ENCODE measurements at places on chromosomes 11 and 22. TPM values are rescaled to one million over a fixed set of nuclear protein-coding genes. Genes with fewer than 3 reads are reported as not detected.
A peak's percentile ranks its signal among the peaks of the same experiment; 100 is the strongest.

GRCh38 chr22:20847318-20847822 is 11.2 kb downstream of the PI4KA start:
- H3K27me3 ChIP-seq = no peaks in the 10 kb centered on the region
- H3K4me3 ChIP-seq = no peak overlapping the region
- H3K36me3 ChIP-seq = no peaks in the 10 kb centered on the region
- H3K27ac ChIP-seq = no peak overlapping the region
- peaks cover 39% of the 10 kb centered on the region for H3K4me1 ChIP-seq
- DNase-seq = no peak

DNA sequence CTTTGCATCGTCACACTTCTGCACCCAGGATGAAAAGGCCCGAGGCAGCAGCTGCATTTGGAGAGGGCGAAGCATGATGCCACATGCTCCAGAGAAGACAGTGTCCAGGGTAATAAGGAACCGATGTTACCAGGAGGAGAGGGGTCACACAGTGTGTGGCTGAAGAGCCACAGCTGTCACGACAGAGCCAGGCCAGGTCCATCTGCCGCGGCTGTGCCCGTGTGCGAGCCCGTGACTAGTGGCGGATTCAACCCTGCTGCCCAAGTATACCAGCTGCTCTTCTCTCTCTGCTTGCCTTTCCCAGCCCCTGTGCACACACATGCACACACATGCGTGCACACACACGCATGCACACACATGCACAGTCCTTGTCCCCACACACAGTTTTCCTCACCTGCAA is 1432.5 kb downstream of the BRD1 start:
- H3K36me3 ChIP-seq = no peaks in the 10 kb centered on the region
- no peaks in the 10 kb centered on the region for H3K4me1 ChIP-seq
- no peak for DNase-seq

DNA sequence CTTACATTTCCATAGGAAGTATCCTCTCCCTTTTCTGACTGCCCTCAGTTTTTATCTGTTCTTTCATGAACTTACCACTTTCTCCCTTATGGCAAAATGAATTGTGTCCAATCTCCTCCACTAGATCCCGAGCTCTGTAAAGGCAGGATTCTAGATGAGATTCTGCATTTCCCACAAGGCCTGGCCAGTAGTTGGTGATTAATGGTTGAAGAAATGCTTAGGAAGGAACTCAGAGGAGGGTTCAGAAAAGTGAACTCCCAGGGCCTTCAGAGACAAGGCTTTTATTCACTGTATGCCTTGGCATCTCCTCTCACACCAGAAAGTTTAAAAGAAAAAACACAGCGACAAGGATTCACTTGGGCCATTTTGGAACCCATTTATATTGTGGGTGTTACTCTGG is 66.2 kb downstream of the CCDC81 start:
- H3K4me3 ChIP-seq = no peak overlapping the region
- no peaks in the 10 kb centered on the region for H3K36me3 ChIP-seq
- no peaks in the 10 kb centered on the region for H3K27me3 ChIP-seq

DNA sequence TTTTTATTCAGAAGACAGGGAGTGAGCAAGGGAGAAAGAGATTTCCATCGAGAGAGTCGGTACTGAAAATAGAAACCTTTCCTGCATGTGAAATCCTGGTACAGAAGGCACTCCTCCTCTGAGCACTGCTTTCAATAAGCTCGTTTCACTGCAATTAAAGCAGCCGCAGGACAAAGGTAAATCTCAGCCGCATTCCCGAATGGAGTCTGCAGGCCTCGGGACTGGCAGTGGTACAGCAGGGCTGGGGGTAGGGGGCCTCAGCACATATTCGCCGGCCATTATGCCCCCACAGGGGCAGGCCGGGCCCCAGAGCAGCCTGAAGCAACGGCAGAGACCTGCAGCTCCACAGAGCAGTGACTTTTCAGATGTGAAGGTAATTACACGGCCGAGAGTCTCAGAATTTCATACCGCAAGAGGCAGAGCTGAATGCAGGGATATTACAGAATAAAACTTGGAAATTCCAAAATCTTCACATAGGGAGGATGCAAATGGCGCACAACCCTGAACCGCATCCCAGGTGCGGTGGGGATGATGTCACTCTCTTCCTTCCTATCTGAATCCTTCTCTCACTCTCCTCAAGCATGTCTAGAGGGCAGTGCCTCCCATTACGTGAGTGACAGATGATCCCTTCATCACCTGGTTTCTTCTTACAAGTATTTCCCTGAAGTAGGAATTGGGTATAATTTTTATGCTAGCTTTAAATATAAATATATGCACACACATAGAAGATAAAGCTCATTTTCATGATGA is 622.1 kb downstream of the OPCML start:
- H3K4me1 ChIP-seq = no peaks in the 10 kb centered on the region
- no peaks in the 10 kb centered on the region for H3K27me3 ChIP-seq
- no peak overlapping the region for H3K4me3 ChIP-seq
- no peaks in the 10 kb centered on the region for H3K36me3 ChIP-seq
- no peak overlapping the region for H3K27ac ChIP-seq

DNA sequence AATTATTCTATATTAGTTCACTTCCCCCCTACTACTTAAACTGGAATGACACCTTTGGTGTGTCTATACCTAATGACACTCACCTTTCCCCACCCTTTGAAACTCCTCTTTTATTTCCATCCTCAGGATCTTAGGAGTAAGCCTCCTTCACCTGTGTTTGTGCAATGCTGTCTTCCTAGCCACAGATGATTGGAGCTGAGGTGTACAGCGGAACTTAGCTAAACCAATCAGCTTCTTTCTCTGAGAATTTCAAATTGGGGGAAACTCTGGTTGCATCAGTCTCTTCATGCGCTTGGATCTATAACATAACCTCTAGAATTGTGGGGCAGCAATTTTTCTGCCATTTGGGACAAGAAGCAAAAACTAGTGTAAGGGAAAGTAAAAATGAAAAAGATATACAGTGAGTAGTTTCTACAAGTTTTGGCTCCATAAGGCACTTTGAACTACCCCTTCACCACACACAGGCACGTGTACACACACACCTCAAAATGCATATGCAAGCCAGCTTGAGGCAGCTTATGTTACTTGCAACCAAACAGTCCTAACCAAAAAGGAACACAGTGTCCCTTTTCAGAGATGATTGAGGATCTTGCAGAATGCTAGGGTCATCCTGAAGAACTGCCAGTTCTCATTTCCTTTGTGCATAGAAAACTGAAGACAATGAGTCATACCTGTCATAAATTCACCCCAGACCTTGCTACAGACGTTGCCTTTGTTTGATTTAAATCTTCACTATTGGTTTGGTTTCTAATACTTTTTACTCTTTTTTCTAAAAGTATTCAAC is 36.0 kb upstream of the LDLRAD3 start:
- peaks cover 2% of the 10 kb centered on the region for H3K36me3 ChIP-seq
- H3K4me1 ChIP-seq = no peaks in the 10 kb centered on the region
- H3K4me3 ChIP-seq = no peak overlapping the region
- DNase-seq = no peak
- peaks cover 3% of the 10 kb centered on the region for H3K27me3 ChIP-seq

- peaks cover 7% of the 10 kb centered on the region for H3K36me3 ChIP-seq
- H3K4me1 ChIP-seq = peaks cover 37% of the 10 kb centered on the region
- peak overlapping the region; percentile 84 for H3K4me3 ChIP-seq
- peak overlapping the region; percentile 78 for H3K27ac ChIP-seq
- H3K27me3 ChIP-seq = no peaks in the 10 kb centered on the region
Measured at GRCh38 chr22:17159504-17159951, 451 bp upstream of the HDHD5 start.

DNA sequence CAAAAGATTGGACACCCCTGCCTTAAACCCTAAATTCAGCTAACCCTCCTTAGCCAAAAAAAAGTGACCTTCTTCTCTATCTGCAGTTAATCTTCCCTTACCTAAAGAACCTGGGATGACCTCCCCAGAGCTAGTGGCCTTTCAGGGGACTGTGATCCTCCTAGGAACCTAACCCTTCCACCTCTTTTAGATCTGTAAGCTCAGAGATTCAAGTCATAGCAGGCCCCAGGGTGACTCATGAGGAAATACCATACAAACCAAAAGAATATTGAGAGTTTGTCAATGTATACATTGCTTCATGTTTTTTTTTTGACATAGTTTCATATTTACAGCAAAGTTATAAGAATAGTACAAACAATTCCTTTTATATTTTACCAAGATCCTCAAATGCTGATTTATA is 38.3 kb upstream of the CXCR5 start:
- peak overlapping the region; percentile 63 for H3K27ac ChIP-seq
- H3K4me1 ChIP-seq = peaks cover 38% of the 10 kb centered on the region
- H3K27me3 ChIP-seq = no peaks in the 10 kb centered on the region
- DNase-seq = peak; percentile 69

- peaks cover 3% of the 10 kb centered on the region for H3K27me3 ChIP-seq
- no peak overlapping the region for H3K27ac ChIP-seq
- no peaks in the 10 kb centered on the region for H3K36me3 ChIP-seq
- H3K4me1 ChIP-seq = peaks cover 21% of the 10 kb centered on the region
Measured at GRCh38 chr11:16896729-16897469, 117.3 kb downstream of the PLEKHA7 start.

- H3K27ac ChIP-seq = no peak overlapping the region
- no peak overlapping the region for H3K4me3 ChIP-seq
- no peaks in the 10 kb centered on the region for H3K4me1 ChIP-seq
- H3K36me3 ChIP-seq = no peaks in the 10 kb centered on the region
- peak; percentile 55 for DNase-seq
Measured at GRCh38 chr11:36469063-36469462, 41.0 kb downstream of the TRAF6 start.

DNA sequence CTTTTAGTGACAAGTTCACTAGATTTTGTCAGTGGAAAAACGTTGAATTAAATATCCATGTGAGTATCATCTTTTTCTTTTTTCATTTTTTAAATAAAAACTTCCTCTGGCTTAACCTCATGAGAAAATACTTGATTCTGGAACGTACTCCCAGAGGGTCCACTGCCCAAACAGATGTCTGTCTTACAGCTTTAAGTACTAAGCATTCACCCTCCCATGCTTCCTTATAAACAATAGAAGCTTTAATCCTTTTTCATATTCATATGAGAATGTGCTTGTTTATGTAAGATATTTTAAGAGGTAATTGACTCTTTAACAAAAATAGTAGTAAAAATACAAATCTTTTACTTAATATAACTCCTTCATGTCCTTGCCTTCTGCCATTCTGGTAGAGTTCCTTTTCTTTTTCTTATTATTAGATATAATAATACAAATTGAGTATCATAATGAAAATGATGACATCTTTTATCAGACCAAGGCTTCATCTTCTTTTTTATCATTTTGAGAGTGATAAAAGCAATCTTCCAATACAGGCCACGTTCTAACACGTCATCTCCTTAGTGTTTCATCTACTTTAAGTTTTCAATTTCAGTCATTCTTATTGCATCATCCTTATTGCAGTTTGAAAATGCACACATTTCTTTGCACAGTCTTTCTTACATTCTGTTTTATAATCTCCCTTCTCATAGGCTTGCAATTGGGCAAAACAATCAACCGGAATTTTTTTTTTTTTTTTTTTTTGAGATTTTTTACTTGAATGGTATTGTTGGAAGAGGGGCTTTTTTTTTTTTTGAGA is 69.5 kb upstream of the MYO18B start:
- H3K36me3 ChIP-seq = peaks cover 2% of the 10 kb centered on the region
- H3K27ac ChIP-seq = peak overlapping the region; percentile 71
- no peak for DNase-seq

DNA sequence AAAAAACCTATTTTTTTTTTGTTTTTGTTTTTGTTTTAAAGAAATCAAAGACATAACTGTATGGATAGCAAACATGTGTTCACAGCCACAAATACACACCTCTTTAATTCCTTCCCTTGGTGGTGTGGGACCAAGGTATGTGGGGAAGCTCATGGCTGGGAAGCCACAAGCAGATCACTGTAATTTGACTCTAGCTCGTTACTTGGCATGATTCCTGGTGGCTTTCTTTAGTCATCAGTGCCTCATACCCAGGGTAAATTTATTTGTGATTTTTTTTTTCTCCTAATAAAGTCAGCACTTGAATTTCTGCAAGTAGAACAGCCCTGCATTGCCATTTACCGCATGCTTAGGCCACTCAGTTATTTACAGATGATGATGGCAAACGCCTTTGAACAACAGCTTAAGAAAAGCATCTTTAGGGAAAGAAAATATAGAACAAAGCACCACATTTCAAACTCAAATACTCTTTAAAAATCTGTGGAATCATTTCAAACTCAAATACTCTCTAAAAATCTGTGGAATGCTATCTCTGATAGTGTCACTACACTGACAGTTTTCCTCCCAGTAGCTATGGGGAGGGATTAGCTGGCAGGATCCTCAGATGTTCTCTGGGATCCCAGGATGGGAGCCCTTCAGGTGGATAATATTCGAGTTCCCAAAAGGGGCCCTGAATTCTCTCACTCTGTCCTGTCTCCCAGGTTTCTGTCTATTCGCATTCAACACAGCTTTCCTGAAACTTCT is 687.2 kb downstream of the OPCML start:
- no peaks in the 10 kb centered on the region for H3K36me3 ChIP-seq
- no peak for DNase-seq
- no peak overlapping the region for H3K4me3 ChIP-seq
- H3K27me3 ChIP-seq = peaks cover 2% of the 10 kb centered on the region
- no peak overlapping the region for H3K27ac ChIP-seq
- no peaks in the 10 kb centered on the region for H3K4me1 ChIP-seq

- no peak overlapping the region for H3K4me3 ChIP-seq
- no peak overlapping the region for H3K27ac ChIP-seq
- peaks cover 79% of the 10 kb centered on the region for H3K4me1 ChIP-seq
- H3K36me3 ChIP-seq = peaks cover 2% of the 10 kb centered on the region
- no peak for DNase-seq
Measured at GRCh38 chr22:40211476-40212054, 33.8 kb downstream of the TNRC6B start.

GRCh38 chr11:28104984-28105383 is 3.0 kb downstream of the KIF18A start:
- no peak overlapping the region for H3K27ac ChIP-seq
- DNase-seq = no peak
- no peaks in the 10 kb centered on the region for H3K27me3 ChIP-seq
- H3K36me3 ChIP-seq = peaks cover 6% of the 10 kb centered on the region
- no peak overlapping the region for H3K4me3 ChIP-seq

DNA sequence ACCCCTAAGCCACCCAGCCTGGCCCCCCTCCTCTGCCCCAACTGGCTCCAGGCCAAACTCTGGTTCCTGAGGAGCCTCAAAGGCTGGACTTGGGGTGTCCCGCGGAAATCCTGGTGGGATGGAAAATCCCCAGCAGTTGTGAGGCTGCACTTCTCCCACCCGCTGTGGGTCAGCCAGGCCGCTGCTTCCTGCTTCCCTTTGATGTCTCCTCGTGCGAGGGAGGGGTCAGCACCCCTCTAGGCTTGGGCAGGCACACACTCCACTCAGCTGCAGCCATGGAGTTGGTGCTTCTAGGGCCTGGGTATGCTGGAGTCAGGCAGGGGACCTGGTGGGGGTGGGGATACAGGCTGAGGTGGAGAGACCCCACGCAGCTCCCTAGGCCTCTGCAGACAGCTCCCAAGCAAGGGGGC is 12.0 kb downstream of the KCNQ1OT1 start:
- no peaks in the 10 kb centered on the region for H3K27me3 ChIP-seq
- no peak overlapping the region for H3K27ac ChIP-seq
- no peaks in the 10 kb centered on the region for H3K36me3 ChIP-seq

GRCh38 chr11:95788921-95789505 is 569 bp downstream of the FAM76B start:
- H3K27me3 ChIP-seq = no peaks in the 10 kb centered on the region
- peak overlapping the region; percentile 100 for H3K27ac ChIP-seq
- peak; percentile 28 for DNase-seq
- peaks cover 49% of the 10 kb centered on the region for H3K4me1 ChIP-seq
- H3K4me3 ChIP-seq = peak overlapping the region; percentile 99

The CCDC81 gene
- total RNA-seq = 0.81 TPM

The TRPM5 gene
- not detected for total RNA-seq

The UBQLNL gene
- 0.26 TPM for total RNA-seq

The PLA2G3 gene
- total RNA-seq = not detected

The RGL4 gene
- 24.1 TPM for total RNA-seq

Data from activated naive CD4-positive, alpha-beta T cell treated with anti-CD3 and anti-CD28 coated beads for 36 hours (primary cell).